Spinal cord (tissue), 10 donors: ENCODE measurements at places on chromosomes 4 and X. TPM values are rescaled to one million over a fixed set of nuclear protein-coding genes. Genes with fewer than 3 reads are reported as not detected.

SLC9B2 gene
- 67.3 TPM for total RNA-seq

ADGRL3 gene
- total RNA-seq, result 118 TPM

DDX53 gene
- total RNA-seq, result not detected

SYTL5 gene
- 11.9 TPM for total RNA-seq

HTR2C gene
- 47.4 TPM for total RNA-seq

PF4V1 gene
- 4.2 TPM for total RNA-seq
